Activated T-cell treated with anti-CD3 and anti-CD28 coated beads for 1 hour (primary cell): ENCODE measurements at places on chromosomes 2 and 18.

DNA sequence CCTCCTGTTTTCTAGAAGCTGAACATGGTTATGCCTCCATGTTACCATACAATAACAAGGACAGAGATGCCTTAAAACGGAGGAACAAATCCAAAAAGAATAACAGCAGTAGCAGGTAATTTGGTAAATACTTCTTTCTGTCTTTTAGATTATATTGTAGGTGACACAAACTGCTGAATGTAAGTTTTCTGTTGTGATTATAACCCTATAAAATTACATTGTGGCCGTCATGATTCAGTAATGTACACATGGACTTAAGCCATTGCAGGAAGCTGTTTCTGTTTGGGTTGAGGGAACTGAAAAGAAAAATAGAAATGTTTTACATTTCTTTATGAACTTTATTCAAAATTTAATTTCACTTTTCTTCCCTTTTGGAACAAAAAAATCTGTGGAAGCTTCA lies 1.2 kb downstream of the MXD1 start:
- no peak for DNase-seq

DNA sequence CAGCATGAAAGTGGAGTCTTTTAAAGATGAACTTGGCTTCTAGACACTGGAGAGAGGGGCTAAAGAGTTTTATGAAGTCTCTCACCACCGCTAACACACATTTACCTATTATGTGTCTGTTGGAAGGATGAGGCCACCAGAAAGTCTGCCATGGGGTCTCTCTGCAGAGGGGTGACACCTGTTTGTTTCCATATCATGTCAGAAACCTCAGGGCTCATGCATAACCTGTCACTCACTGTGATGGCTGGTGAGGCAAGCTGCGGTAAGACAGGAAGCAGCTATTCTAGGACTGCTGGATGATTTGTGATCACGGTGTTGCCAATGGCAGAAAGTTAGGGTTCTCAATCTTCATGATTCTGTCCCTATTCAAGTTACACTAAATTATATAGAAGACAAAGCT lies 60.8 kb upstream of the DNMT3A start:
- no peak for DNase-seq

- DNase-seq = no peak
Observed at GRCh38 chr18:10228326-10228725, 226.1 kb upstream of the APCDD1 start.

DNA sequence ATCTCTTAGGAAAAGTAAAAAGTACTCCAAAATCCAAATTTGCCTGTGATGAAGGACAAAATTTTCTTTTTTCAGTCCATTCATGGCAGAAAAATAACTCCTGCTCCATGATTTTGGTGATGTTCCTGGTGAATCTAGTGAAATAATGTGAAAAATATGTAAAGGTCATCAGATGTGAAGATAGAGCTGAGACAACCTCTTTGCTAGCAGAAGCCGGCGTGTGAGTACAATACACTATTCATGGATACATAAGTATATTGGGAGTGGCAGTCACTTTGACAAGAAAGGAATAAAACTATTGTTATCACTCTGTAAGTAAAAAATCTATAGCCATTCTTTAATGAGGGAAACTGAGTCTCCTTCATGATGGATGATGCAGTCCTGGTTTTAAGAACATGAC lies 6.3 kb upstream of the SLC1A4 start:
- DNase-seq = no peak

DNA sequence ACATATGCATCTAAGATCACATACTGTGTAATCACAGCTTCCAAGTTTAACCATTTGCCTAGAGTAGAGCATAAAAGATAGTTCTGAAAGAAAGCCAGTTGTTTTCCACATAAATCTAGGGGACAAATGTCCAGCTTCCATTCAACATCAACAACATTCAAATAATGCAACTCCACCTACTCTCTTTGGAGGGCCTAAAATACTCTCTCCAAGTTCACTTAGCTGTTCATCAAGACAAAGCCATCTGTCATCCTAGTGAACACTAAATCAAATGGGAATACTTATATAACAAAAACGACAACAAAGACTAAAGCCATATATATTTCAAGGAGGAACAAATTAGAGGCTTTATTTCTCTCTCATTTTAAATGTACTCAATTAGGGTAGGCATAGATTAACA lies 221.5 kb upstream of the CDH2 start:
- no peak for DNase-seq

- no peak for DNase-seq
Observed at GRCh38 chr2:102120701-102121159, 21.8 kb upstream of the IL1R1 start.

DNA sequence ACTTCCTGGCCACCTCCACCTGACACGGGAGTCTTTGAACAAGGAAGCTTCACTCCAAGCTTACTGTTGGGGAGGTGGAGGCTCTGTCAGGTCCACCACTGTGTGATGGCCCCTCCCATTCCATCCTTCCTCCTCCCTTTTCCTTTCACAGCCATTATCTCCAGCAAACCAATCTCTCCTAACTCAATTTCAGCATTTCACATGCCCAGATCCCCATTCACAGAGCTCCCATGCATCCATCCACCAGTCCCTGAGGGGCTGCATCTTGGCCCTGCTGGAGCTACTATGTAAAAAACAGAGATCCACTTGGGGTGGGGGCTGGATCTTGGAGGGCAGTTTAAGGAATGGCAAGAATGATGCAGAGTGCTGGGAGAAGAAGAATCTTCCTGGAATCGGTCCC lies 129.0 kb upstream of the COPS8 start:
- DNase-seq = no peak

DNA sequence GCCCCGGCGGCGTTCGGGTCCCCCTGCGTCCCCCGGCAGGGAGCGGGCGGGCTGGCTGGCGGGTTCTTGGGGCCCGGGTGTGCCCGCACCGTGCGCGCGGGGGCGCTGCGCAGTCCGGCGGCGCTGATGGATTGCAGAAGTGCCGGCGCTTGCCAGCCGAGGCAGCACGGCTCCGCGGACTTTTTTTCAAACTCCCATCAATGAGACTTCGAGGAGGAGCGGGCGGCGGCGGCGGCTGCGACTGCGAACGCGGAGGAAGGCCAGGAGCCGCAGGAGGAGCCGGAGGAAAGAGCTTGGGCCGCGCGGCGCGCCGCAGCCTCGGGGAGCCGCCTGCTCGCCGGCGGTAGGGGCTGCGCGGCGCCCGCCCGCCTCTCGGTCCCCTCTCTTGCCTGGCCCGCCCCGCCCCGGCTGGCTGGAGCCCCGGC lies at the start of gene GLI2:
GLI2 (plus strand) TSS at position 123 of the 425 bp plus-strand sequence. CDS start 61,453 bp downstream, outside the sequence.
- DNase-seq = no peak

- no peak for DNase-seq
Observed at GRCh38 chr2:44897406-44897805, 44.1 kb upstream of the SIX3 start.

GRCh38 chr2:180677200-180677599 lies 303.2 kb upstream of the UBE2E3 start:
- no peak for DNase-seq

- DNase-seq = peak; percentile 26
Observed at GRCh38 chr2:29000481-29000880, 19.4 kb downstream of the TOGARAM2 start.

- no peak for DNase-seq
Observed at GRCh38 chr2:98545591-98545990, 62.7 kb downstream of the COA5 start.

GRCh38 chr18:70337139-70337972 lies 48.5 kb downstream of the SOCS6 start:
- no peak for DNase-seq

DNA sequence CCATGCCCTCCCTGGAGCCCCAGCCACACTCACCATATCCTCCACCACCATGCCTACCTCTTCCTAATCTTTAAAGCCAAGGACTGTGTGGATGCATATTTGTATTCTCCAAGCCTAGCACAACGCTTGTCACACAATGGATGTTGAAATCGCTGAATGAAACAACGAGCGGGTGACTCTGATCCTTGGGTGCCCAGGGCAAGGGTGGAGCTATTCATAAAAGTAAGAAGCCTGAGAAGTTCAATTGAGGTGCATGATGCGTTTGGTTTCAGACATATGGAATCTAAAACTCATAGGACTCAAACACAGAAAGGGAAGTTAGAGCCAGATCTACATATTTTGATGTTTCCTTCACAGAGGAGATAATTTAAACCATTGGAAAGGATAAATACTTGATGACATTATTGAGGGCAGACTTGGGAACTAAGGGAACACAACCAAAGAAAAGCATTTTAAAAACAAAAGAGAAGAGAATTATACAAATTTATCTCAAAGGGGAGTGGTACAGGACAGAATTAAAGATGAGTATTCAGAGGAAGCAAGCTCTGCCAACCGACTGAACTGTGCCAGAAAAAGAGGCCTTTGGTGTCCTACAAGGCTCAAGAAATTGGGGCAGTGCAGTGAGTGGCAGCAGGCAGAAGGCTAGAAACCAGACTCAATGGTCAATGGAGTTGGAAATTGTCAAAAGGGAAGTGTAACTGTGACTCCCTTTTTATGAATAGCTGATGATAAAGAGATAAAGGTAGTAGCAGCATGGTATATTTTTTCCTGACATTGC lies 200.6 kb upstream of the NCKAP5 start:
- no peak for DNase-seq

GRCh38 chr2:16649353-16650286 lies 16.0 kb downstream of the CYRIA start:
- DNase-seq = no peak

GRCh38 chr2:173934895-173935294 lies 30.3 kb downstream of the SP3 start:
- DNase-seq = no peak

DNA sequence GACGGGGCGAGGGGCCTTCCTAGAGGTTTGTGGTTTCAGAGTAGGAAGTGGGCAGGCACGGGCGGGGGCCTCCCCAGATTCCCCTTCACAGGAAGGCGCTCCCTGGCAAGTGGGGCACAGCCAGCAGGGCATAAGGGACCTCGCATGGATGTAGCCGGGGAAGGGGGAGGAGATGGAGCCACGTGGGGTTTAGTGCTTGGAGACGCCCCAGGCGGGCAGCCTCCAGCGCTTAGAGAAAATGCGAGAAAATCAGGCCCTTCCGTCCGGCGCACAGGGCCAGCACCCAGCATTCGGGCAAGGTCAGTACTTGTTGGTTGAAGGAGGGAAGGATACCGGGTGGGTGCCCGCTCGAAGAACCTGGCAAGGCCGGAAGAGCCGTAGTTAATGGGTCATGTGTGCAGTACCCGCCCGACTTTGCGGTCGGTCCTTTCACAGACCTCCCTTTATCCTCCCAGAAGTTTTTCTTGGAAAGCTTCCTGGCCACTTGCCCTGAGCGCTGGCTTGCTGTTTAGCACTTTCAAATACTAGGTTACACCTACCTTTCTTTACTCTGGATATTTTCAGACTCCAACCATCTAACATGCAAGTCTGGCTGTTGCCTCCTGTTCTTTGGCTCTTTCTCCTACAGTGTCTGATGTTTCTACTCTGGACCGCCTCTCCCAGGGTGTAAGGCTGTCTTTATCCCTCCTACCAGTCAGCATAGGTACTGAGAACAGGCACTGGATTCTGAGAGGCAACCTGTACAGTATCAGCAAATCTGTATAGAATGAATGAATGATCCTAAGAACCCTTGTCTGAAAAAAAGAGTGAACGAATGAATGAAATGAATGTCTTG lies 78.1 kb downstream of the CIB4 start:
- DNase-seq = no peak

DNA sequence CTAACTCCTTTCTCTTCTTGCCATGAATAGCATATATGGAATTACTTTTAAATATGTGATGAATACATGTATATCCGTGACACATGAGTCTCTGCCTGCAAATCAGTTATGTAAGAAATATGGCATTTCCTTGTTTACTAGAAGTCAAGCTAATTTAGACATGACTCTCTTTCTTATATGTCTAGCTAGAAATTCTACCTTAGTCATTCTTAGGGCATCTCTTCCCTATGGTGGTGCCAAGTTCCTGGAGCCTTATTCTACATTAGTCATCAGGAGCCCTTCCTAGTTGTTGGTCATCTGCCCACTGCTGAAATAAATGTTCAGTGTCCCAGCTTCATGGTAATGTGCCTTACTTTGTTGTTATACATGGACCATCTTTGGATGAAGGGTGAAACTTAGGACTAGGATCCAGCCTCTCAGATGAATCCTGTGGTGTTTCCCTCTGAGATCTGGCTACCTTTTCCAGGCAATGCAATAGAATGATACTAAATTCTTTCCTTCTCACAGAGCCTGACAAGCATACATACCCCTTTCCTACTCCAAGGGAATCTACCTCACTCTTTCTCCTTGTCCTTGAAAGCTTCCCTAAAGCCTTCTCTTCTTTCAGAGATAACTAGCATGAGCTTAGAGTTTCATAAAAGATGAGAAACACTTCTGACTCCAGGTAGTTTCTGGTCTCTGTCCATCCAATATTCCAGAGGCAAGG lies 415.3 kb upstream of the VWC2L start:
- no peak for DNase-seq

- peak; percentile 39 for DNase-seq
Observed at GRCh38 chr2:37635504-37636380, 35.7 kb downstream of the CDC42EP3 start.

GRCh38 chr2:145095641-145096435 lies 575.9 kb upstream of the ZEB2 start:
- no peak for DNase-seq

DNA sequence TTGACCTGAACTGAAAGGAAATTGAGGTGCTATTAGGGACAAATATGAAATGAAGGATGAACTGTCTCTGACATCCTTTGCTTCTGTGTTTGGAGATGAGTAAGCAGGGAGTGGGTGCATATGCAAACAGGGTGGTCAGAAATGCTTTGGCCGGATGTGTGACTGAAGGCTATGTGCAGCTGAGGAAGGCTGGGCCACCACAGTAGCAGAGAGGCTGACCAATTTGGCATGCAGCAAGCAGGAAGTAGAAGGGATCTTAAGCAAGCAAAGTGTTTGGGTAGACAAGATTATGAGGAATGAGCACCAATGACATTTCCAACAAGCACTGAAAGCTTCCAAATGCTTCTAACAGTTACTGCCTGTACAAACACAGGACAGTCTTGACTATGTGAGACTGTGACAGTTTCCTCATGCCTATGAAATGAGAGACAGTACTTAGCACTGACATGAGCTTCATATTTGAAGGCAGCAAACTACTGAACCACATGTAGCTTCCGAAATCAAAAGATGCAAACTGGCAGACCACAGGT lies 3.3 kb upstream of the ACTR3 start:
- no peak for DNase-seq

GRCh38 chr18:75160364-75160763 lies 48.6 kb downstream of the PTGR3 start:
- DNase-seq = no peak

- DNase-seq = no peak
Observed at GRCh38 chr2:174659069-174659900, 61.7 kb upstream of the WIPF1 start.

GRCh38 chr18:78986018-78986481 lies 6.4 kb downstream of the SALL3 start:
- no peak for DNase-seq

DNA sequence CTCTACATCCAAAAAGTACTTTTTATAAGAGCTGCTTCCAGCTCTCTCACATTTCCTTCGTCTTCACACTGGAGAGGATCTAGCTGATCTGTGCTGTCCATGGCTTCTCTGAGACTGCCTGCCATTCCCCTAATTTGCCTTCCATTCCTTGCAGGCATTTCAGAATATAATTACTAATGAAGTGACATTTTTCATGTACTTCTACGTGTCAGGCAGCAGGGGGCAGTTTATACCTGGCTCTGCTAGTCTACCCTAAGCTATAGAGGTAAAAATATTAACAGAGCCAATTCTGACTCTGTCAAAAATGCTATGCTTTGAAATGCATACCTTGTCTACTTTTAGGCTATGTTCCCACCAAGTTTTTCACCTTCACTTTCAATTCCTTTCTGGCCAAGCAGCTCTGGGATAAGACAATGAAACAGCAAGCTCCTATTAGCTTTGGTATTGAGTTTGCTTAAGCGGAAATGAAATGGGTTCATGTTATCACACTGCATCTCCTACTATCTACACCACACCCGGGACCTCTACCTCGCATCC lies 81.9 kb downstream of the MEP1B start:
- no peak for DNase-seq

- no peak for DNase-seq
Observed at GRCh38 chr2:120465701-120465988, 119.7 kb downstream of the INHBB start.
